ENCODE measurements at places on chromosomes 1 and 21. TPM values are rescaled to one million over a fixed set of nuclear protein-coding genes. Genes with fewer than 3 reads are reported as not detected.

GRCh38 chr1:210332719-210333398 is 4.2 kb downstream of the HHAT start:
- no peak for DNase-seq

IFI44L gene
- total RNA-seq = 3.3 TPM

- no peak for DNase-seq
Measured at GRCh38 chr21:17250778-17251241, 262.0 kb upstream of the CXADR start.

C1QTNF12 gene
- total RNA-seq = not detected

NR1I3 gene
- total RNA-seq = not detected

TRIM17 gene
- not detected for total RNA-seq

- DNase-seq = no peak
Measured at GRCh38 chr21:38351961-38352521, 95.2 kb downstream of the KCNJ15 start.

DNA sequence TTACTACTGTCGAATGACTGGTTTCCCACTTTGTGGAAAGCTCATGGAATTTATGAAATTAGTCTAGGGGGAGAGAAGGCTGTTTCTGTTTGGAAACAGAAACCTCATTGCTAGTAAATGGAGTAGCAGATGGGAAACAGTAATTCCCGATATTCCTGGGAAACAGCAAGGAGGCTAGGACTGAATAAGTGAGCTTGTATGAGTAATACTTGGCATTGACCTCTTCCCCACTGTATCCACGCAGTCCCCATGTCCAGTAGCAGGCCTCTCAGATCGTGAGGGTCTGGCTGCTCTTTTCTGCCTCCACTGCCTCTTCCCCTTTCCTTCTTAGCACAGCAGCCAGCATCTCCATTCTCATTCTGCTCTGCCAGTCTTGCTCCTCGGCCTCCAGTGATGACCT is 75.5 kb downstream of the PRDM2 start:
- DNase-seq = no peak

- no peak for DNase-seq
Measured at GRCh38 chr1:166827426-166827825, 11.8 kb upstream of the POGK start.

DNA sequence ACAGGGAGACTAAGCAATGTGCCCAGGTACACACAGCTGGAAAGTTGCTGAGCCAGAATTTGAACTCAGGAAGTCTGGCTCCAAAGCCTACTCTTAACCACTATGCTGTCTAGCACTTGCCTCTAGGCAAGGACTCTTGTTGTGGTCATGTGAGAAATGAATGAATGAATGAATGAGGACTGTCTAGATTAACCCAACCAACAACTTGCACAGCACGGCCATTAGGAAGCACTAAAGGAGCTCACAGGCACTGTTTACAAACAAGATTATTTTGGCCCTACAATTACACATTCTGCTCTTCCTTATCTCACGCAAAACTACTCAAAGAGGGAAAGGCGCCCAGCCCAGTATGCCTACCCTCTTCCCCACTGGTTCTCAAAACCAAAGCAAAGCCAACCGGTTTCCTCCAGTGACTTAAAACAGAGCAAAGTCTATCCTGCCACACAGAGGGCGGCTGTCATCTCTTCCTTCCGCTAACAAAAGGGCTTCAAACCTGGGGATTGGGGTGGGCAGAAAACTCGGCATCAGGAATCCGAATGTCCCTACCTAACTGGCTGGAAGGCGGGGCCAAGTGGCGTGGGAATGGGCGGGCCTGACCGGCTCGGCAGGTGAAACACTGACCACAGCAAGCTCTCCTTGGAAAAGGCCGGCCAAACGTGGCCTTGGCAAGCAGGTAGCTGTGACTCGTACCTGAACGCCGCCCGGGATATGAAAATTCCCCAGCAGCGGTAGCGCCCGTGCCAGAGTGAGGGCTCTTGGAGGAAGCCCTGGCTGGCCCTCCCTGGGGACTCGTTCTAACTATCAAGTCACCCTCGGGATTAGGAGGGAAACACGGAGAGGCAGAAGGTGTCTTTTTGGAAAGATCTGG is 948 bp downstream of the STK40 start:
- no peak for DNase-seq

DNA sequence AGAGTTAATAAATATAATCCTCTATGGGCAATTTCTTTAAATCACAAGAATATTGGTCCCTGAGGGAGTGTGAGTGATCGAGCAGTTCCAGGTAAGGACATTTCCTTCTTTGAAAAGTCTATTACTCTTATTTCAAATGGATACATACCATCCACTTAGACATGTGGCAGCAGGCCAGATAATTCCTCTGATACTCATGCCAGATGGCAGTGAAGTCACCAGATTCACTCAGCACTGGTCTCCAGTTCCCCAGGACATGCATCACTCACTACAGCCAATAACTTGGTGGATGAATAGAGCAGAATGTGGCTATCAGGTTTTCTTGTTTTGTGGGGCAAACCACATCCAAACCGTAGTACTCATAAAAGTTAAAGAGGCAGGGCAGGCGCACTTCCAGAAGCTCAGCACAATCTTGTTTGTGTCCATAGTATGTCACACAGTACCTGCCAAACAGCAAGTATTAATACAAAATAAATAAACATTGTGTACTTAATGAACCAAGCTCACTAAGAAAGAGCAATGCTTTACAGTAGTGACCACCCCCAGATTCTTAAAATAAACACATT is 74.2 kb upstream of the CD53 start:
- DNase-seq = no peak

FCGR3A gene
- 39.1 TPM for total RNA-seq

DNA sequence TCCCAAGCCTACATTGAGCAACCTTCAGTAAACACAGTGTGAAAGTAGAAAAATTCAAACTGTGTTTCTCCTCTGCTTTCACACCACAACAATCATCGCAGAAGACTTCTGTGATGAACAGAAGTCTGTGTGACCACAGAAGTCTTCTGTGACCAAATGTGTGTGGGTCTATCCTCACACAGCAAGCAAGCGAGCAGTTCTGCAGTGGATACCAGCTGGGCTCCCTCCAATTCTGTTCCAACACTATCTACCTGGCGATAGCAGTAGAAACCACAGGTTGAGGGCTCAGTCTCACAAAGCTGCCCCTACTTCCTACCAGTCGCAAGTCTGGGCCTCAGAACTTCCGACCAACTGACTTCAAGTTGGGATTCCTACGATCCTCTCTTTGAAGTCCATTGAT is 21.0 kb upstream of the RAP1A start:
- DNase-seq = no peak

- no peak for DNase-seq
Measured at GRCh38 chr1:201112173-201112731, at the start of gene CACNA1S. Gene CACNA1S (minus strand): TSS chr1:201112426. CDS start chr1:201112339, 87 bp downstream.

FALEC gene
- not detected for total RNA-seq

GRCh38 chr1:84583648-84584047 is 9.4 kb upstream of the CTBS start:
- no peak for DNase-seq

NCAM2 gene
- total RNA-seq = 2.3 TPM

DNA sequence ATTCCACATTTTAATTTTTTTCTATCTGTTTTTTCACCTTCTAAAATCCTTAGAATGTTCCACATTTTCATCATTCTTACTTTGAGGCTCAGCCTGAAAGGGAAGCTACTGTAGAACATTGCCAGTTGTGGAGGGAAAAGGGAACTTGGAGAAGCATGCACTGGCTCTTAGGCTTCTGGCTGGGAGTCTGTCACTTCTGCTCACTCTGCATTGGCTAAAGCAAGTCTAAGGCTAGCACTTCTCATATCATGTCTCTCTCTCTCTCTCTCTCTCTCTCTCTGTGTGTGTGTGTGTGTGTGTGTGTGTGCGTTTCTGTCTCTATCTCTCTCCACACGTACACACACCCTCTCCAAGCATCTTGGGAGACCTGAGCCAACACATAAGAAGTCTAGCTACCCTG is 49.6 kb upstream of the ADAR start:
- no peak for DNase-seq

- DNase-seq = no peak
Measured at GRCh38 chr1:31159323-31159722, 80.4 kb downstream of the NKAIN1 start.

CAMK1G gene
- total RNA-seq = not detected

DNA sequence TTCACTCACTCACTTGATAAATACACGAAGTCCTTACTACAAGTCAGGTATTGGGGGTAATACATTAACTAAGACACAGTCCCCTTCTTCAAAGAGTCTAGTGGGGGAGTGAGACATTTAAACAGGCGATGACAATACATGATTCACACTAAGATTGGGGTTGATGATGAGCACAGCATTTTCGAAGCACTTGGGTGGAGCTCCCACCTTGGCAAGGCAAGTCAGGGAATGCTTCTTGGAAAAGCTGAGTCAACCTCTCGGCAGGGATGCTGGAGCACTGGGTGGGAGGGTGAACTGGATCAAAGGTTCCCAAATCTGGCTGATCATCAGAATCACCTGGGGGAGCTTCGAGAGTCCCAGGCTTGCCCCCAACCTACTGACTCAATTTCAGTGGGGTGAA is 57.9 kb upstream of the ENAH start:
- no peak for DNase-seq
